ENCODE measurements at places on chromosomes 7 and 10.

DNA sequence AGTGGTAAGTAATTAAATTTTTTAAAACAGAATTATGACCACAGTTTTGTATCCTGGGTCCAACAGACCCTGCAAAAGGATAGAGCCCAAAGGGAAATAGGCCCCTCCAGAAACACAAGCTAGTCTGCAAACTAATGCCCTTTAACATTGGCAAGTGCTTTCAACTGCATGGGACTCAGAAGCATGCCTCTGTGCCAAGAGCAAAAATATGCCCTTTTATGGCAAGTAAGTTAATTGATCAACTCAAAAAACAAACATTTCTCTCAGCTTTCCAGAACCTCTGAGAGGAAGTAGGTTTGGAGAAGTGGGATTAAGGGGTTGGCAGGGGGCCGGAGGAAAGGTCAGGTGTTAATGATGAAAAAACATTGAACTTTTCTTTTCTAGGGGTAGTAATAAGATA lies 186.6 kb upstream of the PRSS1 start:
- no peak for DNase-seq

GRCh38 chr10:24618401-24618800 lies 105.3 kb downstream of the ARHGAP21 start:
- no peak for DNase-seq

DNA sequence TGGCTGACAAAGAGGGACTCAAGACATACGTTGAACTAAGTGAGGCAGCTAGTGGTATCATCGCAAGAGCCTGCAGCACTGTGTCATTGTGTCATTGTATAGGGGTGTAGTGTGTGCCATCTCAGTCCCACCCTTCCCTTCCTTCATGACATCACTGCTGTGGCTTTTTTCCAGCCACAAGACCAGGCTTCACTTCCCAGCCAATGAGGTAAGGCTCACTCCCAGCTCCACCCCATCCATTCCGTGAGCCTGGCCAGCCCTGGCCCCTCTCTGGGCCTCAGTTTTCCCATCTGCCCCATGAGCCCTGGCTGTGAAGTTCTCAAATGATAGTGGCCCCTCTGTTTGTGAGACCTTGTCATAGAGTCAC lies 134.3 kb upstream of the ZMIZ1 start:
- peak; percentile 78 for DNase-seq

- no peak for DNase-seq
Observed at GRCh38 chr7:30973791-30974604, 10.2 kb downstream of the GHRHR start.

DNA sequence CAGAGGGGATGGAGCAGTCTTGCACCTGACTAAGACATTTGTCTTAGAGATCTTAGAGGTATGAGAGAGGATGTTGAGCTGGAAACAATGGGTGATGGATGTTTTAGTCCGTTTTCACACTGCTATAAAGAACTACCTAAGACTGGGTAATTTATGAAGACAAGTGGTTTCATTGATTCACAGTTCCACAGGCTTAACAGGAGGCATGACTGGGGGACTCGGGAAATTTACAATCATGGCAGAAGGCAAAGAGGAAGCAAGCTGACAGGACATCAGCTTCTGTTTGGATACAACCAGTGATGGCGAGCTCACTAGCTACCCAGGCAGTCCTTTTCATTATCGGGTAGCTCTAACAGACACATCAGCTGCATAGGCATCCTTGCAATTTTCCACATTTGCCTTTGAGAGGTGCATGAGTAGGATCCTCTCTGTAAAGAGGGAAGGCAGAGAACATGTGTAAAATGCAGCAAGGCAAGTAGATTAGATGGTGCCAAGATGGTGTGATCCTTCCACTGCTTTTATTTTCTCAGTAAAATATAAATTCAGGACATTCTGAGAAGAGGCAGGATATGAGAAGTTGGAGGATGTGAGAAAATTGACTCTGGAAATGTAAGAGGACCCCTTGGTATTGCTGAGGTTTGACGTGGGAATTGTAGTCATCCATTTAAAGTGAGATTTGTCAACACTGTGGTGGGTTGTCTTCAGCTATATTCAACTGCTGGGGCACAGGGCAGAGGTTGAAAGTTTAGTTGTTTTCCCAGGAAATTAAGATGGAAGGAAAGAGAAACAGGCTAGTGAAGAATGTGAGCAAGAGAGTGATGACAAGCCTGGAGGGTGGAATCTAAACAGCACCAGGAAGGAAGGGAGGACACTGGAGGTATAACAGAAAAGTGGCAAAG lies 1140.0 kb upstream of the AUTS2 start:
- DNase-seq: no peak

GRCh38 chr10:29009464-29009863 lies 279.4 kb upstream of the LYZL1 start:
- no peak for DNase-seq

GRCh38 chr7:318878-319661 lies 29.1 kb downstream of the FOXL3 start:
- no peak for DNase-seq

DNA sequence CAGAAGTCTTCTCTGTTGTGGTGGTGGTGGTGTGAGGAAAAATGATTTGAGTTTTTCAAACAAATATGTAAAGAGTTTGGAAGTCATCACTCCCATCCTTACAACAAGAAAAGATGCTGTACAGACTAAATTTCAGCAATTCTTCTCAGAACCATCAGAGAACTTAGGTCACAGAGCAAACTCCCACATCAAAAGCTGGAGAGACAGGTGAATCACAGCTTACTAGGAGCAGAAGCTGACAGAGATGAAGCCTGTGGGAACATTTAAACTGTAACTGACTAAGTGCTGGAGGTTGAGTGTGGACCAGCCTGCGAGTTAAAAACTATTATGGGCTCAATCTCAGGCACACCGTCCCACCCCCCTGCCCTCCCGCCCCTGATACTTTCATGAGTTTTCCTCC lies 97.3 kb downstream of the AKR1D1 start:
- DNase-seq: no peak

All from skin of body (tissue), 3 donors.